ENCODE measurements at places on chromosomes 3 and 15.

GRCh38 chr3:144031938-144032337 lies 60.3 kb downstream of the DIPK2A start:
- no peak for DNase-seq

DNA sequence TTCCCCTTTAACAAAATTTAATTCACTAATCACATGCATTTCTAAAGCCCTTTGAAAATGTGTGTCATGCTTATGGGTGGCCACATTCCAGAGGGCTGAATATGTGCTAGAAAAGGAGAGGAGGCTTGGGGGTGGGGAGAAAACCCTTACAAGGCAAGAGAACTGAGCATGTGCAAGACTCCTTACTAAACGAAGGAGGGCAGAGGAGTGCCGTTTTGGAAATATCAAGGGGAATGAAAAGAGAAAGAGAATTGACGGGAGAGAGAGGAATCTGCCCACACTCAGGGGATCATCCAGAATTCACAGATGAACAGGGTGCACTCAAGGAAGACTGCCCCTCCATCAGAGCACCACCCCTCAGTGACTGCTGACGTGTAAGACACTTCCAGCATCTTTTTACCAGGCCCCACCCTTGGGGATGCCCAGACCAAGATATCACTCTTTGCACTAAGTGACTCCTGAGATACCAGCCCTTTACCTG lies 37.9 kb upstream of the TSC22D2 start:
- peak; percentile 99 for DNase-seq

DNA sequence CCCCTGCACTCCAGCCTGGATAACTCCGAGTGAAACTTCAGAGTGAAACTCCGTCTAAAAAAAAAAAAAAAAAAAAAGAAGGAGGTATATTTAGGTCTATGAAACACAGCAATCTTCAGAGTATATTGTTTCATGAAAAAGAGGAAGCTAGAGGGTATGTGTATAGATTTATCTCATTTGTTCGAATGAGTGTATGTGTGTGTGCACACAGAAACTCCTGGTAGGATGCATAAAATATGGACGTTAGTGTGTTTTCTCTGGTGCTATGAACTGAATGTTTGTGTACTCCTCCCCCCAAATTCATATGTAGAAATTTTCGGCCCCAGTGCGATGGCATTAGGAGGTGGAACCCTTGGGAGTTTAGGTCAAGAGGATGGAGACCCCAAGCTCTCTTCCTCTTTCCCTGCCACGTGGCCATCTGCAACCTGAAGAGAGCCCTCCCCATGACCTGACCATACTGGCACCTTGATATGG lies 98.6 kb upstream of the KLF13 start:
- no peak for DNase-seq

DNA sequence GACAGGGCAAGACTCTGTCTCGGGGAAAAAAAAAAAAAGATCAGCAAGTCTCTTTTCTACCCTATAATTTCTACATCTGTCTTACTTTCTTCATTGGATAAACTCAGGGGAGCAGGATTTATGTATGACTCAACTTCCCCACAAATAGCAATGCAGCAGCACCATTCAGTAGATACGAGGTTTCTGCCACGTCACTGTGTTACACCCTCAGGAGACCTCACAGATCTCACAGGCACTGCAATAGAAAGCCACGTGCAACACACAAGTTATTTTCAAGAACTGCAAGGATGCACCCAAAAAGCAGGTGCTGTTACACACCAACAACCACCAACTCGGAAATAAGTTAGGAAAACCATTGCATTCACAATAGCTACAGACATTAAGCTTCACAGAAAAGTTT lies 30.2 kb downstream of the TSPAN3 start:
- DNase-seq: peak; percentile 26

GRCh38 chr3:111605018-111605417 lies 9.9 kb upstream of the ZBED2 start:
- peak; percentile 62 for DNase-seq

GRCh38 chr3:65961733-65962132 lies 77.0 kb downstream of the MAGI1 start:
- no peak for DNase-seq

DNA sequence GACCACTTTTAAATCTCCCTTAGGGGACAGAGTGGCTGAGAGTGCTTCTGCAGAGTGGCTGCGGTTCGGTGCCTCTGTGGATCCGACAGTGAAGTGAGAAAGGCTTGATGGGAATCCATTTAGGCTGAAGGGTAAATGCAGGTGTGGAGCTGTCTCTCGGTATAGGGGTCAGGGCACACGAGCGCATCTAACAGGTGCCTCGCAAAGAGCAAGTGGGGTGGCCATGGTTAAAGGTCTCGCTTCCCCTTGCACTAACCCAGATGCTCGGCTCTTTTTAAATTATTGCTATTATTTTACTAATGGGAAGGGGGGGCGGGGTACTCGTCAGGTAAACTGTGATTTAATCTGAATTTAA lies 598 bp upstream of the GJD2 start:
- DNase-seq: no peak
